ENCODE measurements at places on chromosomes 4 and X. TPM values are rescaled to one million over a fixed set of nuclear protein-coding genes. Genes with fewer than 3 reads are reported as not detected.
A peak's percentile ranks its signal among the peaks of the same experiment; 100 is the strongest.

- no peak for DNase-seq
These were observed 497.6 kb downstream of the STIM2 start for GRCh38 chr4:27358269-27358668.

- DNase-seq, result peak; percentile 3
These were observed 763.8 kb upstream of the AADAT start for GRCh38 chr4:170853422-170854021.

DNA sequence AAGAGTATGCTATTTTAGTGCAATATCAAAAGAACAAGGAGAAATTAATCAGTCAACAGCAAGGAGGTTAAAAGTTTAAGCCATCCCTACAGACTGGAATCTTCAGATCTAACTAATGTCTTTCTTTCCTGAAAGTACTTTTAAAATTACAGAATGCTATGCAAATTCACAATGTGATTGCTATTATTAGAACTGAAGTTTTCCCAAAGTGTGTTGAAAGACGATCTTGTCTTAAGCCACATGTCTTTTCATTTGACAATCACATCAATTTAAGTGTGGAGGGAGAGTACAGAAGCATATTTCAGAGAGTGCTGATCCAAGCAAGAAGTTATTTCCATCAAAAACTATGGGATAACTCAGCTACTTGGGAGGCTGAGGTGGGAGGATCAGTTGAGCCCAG, 64.7 kb upstream of the TNIP3 start:
- no peak for DNase-seq

GRCh38 chr4:32985256-32985655, 2265.1 kb downstream of the PCDH7 start:
- DNase-seq, result peak; percentile 14

DNA sequence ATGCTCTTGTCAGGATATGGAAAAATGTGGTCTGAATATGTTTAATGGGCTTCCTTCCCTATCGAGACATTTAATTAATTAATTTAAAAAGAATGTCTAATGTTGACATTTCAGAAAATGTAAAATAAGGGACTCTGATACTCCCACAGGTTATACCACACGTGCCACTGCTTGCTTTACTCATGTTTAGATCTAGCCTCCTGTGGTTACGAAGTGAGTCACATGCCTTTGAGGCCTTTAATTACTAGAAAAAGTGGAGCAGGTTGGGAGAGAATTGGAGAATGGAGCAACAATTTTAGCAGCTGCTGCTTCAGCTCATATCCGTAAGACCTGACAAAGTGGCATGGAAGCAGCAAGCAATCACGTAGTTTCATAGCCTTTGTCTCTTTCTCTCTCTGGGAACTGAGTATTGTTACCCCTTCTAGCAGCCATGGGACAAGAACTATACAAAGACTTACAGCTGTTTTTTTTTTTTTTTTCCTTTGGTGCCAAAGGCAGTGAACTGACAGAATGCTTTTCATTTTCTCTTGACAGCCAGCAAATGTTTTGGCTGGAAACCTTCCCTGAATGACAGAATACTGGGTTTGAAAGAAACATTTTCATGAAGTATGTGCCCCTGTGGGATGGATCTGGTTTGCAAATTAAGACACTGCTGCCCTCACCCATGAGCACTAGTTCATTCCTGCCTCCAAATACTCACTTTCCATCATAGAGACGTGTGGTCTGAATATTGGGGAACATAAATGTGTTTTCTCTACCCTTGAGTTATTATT, 355.1 kb upstream of the PABPC5 start:
- no peak for DNase-seq

- DNase-seq, result no peak
These were observed 57.7 kb upstream of the UGT2B7 start for GRCh38 chr4:69038582-69038981.

- no peak for DNase-seq
These were observed 110.4 kb upstream of the RXFP1 start for GRCh38 chr4:158411269-158411668.

DNA sequence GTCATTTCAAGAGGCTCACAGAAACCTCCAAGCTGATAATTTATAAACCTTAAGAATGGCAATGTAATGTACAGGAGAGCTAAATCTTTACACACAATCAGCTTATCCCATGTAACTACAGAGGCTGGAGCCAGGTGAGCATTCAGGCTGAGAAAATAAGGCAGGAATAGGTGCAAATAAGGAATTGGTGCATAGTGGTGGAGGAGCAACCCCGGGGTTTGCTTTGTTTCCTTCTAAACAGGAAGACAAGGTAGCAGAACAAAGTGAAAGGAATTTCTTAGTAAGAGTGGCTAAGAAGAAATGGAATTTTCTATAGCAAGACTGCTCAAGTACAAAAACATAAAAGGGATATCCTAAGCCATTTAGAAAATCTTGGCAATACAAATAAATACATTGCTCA, 82.4 kb downstream of the NR3C2 start:
- DNase-seq, result no peak

- DNase-seq, result peak; percentile 17
These were observed 406.5 kb downstream of the RPA4 start for GRCh38 chrX:97290199-97290598.

- no peak for DNase-seq
These were observed 11.6 kb downstream of the SORBS2 start for GRCh38 chr4:185800266-185800945.

- no peak for DNase-seq
These were observed 180.3 kb upstream of the KLHL4 start for GRCh38 chrX:87337267-87337666.

DNA sequence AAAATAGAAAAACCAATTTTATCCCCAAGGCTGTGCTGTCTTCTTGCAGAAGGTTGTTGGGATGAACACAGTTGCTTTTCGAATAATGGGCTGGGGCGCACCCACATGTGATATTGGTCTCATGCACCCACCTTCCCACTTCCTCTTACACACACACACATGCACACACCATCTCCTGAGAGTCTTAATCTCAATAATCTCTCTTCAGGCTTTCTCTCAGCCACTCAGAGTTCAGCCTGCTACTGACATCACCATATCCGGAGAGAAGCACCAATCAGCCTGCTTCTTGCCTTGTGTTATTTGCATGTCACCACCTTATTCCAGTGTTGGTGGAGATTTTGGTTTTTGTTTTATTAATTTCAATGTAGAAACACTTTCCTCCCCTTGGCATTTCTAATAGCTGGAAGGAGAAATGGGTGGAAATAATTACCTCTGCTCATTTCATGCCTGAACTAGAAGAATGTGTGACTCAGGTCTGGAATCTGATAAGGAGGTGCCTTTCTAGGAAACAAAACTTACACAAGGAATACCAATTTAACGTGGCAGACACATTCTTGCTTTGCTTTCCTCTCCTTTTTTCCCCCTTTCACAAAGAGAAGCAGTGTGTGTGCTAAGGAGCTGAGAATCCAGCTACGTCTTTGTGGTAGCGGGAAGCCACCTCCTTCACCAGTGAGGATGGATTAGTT, 400.2 kb downstream of the MID1IP1 start:
- no peak for DNase-seq

- no peak for DNase-seq
These were observed 75.0 kb downstream of the MAMLD1 start for GRCh38 chrX:150438165-150438564.

GRCh38 chrX:155326610-155327009, 7.8 kb downstream of the CLIC2 start:
- DNase-seq, result no peak

DNA sequence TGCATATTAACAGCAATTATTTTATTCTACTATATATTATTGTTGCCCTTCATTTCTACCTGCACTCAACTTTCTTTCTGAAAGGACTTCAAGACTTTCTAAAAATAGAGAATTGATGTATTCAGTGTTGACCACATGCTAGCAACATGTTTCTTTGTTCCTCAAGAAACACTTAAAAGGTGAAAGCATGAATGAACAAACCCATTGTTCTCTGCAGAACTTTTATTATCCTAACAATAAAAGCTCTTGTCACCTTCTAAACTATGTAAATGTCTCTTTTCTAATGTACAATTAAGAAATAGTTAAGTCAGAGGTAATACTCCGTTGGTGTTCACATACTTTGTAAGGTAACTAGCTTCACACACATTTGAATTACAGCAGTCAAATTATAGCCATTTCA, 638.7 kb downstream of the FSTL5 start:
- no peak for DNase-seq

DNA sequence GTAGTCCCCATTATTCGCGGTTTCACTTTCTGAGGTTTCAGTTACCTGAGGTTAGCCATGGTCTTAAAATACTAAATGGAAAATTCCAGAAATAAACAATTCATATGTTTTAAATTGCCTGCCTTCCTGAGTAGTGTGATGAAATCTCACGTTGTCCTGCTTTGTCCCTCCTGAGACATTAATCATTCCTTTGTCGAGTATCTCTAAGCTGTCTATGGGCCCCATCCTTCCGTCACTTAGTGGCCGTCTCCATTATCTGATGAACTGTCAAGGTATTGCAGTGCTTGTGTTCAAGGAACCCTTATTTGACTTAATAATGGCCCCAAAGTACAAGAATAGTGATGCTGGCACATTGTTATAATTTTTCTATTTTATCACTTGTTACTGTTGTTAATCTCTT, 94.8 kb downstream of the ADGRL3 start:
- DNase-seq, result no peak

- peak; percentile 32 for DNase-seq
These were observed 7.2 kb upstream of the MRFAP1 start for GRCh38 chr4:6633091-6633906.

DNA sequence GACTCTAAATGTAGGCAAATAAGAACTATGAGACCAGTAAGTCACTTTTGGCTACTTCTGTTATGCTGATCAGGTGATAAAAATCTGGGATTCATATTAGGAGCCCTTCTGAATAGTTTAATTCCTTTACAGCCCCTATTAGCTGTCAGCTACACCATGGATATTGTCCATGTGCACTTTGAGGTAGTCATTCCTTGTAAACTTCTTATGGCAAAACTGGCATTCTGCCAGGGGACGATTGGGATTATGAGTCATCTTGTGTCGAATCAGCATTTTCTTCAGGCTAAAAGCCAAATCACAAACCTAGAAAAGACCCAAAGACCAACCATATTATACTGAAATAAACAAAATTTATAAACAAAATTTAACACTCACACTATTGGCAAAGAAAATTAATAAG, 227.6 kb downstream of the PRDM5 start:
- DNase-seq, result peak; percentile 70

GRCh38 chr4:185902654-185903053, 90.7 kb upstream of the SORBS2 start:
- DNase-seq, result peak; percentile 26

GRCh38 chrX:119685225-119686066, 7.5 kb downstream of the SEPTIN6 start:
- DNase-seq, result no peak

DNA sequence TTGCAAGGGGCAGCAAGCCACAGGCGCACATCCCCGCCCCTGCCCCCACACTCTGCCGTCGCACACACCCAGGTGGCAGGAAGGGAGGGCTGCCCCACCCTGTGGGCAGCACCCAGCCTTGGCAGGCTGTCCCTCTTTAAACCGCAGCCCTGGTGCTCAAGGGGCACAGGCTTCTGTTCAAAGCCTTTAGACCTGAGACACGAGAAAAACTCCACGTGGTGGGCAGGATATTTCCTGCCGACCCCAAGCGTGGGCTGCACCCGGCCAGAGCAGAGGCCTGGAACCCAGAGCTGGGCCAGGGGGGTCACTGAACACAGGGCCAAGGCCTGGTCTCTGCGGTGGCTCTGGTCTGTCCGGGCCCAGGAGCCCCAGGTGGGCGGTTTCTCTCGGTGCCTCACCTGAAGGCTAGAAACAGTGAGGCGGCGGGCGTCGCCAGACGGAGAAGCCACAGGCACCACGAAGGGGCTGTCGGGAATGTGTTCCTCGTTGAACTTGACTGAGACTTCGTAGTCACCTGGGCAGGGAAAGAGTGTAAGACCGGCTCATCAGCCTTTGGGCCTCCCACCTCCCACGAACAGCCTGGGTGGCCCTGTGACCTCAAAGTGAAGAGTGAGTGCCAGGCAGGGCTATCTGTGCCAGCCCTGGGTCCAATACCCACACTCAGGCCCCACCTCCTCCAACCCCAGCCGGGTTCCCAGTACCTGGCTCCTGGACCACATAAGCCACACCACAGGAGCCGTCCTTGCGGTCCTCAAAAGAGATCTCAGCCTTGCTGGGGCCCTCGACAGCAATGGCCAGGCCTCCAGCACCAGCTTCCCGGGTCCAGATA, 23.0 kb downstream of the FLNA start:
- DNase-seq, result no peak

GRCh38 chr4:54840992-54841768, 183.4 kb downstream of the KIT start:
- no peak for DNase-seq

DNA sequence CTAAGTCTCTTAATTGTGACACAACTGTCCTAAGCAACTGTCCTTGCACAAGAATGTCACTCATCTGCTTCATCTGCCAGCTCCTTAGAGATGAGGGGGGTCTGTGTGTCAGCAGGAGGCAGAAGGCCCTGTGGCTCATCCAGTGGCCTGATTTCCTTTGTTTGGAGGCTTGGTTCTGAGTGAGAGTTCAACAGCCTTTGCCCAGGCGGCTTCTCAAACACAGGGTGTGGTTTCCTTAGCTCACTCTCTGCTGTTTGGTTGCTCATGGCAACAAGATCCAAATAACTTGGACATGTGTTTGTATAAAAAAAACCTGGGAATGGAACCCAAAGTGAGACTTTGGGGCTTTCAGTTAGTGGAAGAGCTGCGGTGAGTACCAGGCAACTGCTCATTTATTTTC, 46.6 kb downstream of the MAP7D3 start:
- DNase-seq, result peak; percentile 66

DNA sequence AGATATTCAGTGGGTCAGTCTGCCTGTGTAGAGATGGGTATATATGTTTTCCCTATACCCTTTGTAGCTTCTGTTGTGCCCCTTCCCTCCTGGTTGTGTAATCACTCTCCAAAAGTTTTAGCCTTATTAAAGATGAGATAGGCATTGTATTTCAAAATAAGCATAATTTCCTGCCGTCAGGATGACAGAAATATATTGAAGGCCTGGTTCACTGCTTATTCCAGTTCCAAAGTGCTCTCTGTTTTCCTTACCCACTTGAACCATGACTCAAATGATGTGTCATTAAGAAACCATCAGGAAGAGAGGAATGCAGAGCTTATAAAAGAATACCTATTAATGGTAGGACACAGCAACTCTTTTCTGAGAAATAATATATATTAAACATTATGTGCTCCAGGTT, 178.5 kb downstream of the GABRB1 start:
- DNase-seq, result peak; percentile 94

DNA sequence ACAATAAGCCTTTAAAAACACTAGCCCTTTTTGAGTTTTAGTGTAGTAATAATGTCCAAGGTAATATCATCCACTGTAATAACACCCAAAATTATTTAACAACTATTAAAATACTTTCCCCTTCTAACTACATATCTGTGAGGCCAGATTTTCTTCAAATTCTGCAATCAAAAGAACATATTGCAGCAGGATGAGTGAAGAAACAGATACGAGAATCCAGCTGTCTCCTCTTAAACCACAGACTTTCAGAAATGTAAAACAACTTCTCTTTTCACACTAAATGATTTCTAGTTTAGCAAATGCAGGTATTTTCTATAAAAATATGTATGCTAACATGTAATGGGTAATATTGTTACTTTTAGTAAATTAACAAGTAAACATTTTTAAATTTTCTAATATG, 148.9 kb downstream of the PRDM5 start:
- DNase-seq, result peak; percentile 11

Gene GLA
- 19.3 TPM for total RNA-seq

Gene DDX53
- not detected for total RNA-seq

Gene ADH6
- not detected for total RNA-seq

Gene CSAG2
- total RNA-seq, result not detected

Gene ANKRD17
- total RNA-seq, result 46.2 TPM

Gene ANXA5
- 481 TPM for total RNA-seq

Gene LAMTOR3
- total RNA-seq, result 23.4 TPM

Gene CXorf65
- total RNA-seq, result not detected

Gene LINC00632
- 2.1 TPM for total RNA-seq

Gene ZNF711
- 1.0 TPM for total RNA-seq

Gene PASD1
- total RNA-seq, result not detected

Gene STK26
- total RNA-seq, result 2.8 TPM

Gene ZFP92
- 0.17 TPM for total RNA-seq
